ENCODE measurements at places on chromosomes 7 and 10.

GRCh38 chr7:73823873-73824592 is 6.8 kb upstream of the CLDN4 start:
- DNase-seq = no peak

GRCh38 chr10:118266098-118266748 is 75.9 kb downstream of the FAM204A start:
- no peak for DNase-seq

DNA sequence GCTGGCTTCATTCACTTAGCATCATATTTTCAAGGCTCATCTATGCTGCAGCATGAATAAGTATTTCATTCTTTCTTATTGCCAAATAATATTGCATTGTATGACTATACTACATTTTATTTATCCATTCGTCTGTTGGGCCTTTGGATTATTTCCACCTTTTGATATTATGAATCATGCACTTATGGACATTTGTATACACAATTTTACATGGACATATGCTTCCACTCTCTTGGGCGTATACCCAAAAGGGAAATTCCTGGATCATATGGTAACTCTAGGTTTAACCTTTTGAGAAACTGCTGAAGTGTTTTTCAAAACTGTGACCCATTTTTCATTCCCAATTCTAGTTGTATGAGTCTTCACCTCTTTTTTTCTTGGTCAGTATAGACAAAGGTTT is 80.3 kb upstream of the GNAI1 start:
- no peak for DNase-seq

- DNase-seq = no peak
Measured at GRCh38 chr10:110529596-110530011, 31.9 kb downstream of the DUSP5 start.

DNA sequence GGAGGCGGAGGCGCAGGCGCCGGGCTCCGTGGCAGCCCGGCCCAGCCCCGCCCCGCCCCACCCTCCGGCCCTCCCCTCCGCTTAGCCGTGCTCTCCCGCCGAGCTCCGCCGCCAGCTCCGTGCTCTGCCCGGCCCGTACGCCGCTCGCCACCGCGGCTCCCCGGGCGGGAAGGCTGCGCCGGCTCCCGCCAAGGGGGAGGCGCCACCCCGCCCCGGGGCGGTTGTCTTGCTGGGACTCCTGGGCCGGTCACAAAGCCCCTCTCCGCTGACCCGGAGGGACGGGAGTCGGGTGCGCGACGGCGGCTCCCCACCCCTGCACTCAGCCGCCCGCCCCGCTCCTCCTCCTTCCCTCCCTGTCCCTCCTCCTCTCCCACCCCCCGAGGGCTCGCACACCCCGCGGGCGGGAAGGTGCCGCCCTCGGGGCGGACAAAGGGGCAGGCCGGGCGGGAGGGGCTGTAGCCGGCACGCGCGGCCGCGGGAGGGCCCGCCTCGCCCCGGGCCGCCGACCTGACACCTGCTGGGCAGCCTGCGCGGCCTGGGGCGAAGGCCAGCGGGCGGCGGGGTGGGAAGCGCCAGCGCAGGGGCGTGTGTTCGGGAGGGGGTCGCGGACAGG is 11.5 kb upstream of the SP8 start:
- DNase-seq = peak; percentile 72

DNA sequence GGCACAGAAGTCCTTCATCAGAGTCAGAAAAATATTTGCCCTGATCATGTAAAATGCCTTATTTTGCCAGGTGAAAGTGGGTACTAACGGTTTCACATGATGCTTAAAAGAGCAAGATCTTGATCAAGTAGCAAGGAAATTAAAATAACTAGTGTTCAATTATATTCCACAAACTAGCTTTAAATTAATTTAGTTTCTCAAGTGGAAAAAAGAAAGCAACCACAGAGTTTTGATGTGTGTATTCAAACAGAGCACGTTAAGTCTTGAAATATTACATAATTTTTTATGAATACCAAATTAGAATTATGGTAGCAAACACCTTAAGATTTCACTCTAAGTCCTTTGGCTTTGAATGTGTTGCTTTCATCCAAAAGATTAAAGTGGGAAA is 47.3 kb downstream of the PIP4K2A start:
- DNase-seq = no peak

Data from right cardiac atrium (tissue), 5 donors.